HFFc6 (cell line): ENCODE measurements at places on chromosomes 16 and 17.
A peak's percentile ranks its signal among the peaks of the same experiment; 100 is the strongest.

DNA sequence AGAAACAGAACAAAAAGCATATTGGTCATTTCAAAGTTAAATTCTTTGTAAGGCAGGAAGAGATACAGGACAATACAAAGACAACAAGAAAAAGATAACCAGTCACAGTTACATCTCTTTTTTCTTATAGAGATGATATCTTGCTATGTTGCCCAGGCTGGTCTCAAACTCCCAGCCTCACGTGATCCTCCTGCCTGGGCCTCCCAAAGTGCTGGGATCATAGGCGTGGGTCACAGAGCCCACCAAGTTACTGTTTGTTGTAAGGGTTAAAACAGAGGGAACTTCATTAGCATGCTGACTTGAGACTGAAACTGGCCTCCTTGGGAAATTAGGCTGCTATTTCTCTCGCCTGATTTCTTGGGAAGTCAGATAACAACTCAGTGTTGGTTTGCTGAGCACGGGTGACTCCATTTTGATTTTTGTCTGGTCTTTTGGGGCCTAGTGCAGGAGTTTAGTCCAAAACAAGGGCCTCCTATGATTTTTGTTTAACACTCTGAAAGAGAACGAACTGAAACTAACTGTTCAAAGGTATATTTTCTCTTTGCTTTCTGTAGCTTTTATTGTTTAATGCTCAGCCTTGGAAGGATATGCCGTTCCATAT lies 31.5 kb upstream of the SEC14L1 start:
- DNase-seq, result no peak

- DNase-seq, result peak; percentile 64
These were observed 1.8 kb downstream of the GJD3 start for GRCh38 chr17:40362696-40363110.

DNA sequence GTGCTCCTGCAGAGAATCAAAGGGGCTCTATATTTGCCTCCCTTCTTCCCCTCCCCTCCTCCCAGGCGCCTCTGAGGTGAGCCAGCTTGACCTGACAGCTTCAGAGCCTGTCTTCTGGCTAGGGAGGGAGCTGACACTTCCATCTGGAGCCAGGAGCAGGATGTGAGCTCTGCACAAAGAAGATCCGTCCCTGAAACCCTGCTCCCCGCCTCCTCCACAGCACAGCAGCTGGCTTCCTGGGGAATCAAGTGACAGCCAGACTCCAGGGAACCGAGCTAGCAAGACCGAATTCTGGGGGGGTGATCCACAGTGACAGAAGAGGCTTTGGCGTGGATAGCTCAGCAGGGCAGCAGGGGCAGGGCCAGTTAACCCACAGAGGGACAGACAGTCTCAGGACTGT lies 37.2 kb downstream of the CCDC182 start:
- no peak for DNase-seq

DNA sequence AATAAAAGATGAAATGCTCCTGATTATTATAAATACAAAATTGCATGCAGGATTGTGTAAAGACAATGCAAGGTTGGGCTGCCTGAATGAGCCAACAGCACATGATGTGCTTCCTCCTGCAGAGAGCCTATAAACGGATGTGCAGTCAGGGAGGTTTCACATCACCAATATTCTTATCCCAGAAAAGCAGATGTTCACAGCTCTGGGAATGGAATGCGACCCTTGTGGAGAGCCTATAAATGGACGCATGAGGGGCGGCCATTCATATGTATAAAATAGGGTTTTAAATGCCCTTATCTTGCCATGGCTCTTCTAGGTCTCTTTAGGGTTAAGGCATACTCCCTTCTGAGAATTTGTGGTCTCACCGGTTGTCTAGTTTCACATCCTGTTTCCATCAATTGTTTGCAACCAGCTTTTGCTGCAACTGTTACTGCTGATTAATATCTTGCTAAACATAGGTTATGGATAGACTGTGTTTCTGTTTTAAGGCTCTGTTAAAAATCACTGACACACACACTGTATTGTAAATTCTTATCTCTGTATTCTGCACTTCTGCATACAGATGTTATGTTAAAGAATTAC lies 31.9 kb downstream of the SLFN11 start:
- DNase-seq, result no peak

DNA sequence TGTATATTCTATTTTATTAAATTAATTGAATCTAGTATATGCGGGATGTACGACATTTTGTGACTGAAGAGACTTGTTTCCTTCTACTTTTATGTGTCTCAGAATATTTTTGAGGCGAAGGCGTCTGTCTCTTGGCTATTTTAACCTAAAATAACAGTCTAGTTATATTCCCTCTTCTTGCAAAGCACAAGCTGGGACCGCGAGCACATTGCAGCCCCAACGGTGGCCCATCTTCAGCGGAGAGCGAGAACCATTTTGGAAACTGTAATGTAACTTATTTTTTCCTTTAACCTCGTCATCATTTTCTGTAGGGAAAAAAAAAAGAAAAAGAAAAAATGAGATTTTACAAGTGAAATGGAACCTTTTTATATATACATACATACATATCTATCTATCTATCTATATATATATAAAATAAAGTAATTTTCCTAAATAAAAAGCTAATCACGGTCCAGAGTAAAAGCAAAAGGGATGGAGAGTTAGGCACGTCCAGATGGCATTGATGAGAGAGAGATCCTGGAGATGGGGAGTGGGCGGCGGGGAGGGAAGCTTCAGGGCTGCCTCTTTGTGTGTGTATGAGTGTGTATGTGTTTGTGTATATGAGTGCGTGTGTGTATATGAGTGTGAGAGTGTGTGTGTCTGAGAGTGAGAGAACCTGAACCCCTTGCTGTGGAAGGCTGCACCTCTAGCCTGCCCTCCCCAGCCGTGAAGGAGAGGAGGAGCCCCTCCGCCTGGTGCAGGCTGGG lies 7.5 kb upstream of the ABCC3 start:
- no peak for DNase-seq

DNA sequence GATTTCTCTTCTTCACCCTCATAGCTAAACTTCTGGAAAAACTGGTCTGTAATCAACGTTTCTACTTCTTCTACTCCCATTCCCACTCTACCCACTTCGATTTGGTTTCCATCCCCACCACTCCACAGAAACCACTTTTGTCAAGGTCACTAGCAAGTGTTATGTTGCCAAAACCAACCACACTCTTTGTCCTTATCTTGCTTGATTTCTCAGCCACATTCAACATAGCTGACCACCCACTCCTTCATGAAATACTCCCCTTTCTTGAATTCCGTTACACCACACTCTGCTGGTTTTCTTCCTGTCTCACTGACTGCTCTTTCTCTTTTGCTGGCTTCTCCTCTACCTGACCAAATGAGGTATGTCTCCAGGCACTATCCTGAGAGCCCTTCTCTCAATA lies 11.9 kb downstream of the IKZF3 start:
- DNase-seq, result no peak

DNA sequence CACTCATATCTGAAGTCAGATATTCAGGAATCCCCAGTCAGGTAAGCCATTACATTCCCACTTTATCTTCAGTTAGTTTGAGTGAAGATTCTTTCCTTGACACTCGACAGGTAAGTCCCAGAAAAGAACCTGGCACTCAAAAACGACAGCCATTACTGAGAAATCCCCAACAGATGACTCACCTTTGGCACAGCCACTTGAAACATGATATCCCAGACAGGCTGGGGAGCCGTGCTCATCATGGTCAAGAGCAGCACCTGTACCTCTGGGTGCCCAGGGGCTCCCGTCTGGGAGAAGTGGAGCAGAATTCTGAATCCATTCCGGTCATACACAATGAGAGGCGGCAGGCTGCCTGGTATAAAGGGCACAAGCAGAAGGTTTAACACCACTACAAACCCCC lies 16.8 kb upstream of the COG7 start:
- peak; percentile 17 for DNase-seq

- DNase-seq, result no peak
These were observed 5.4 kb upstream of the NFATC3 start for GRCh38 chr16:68079626-68080344.

DNA sequence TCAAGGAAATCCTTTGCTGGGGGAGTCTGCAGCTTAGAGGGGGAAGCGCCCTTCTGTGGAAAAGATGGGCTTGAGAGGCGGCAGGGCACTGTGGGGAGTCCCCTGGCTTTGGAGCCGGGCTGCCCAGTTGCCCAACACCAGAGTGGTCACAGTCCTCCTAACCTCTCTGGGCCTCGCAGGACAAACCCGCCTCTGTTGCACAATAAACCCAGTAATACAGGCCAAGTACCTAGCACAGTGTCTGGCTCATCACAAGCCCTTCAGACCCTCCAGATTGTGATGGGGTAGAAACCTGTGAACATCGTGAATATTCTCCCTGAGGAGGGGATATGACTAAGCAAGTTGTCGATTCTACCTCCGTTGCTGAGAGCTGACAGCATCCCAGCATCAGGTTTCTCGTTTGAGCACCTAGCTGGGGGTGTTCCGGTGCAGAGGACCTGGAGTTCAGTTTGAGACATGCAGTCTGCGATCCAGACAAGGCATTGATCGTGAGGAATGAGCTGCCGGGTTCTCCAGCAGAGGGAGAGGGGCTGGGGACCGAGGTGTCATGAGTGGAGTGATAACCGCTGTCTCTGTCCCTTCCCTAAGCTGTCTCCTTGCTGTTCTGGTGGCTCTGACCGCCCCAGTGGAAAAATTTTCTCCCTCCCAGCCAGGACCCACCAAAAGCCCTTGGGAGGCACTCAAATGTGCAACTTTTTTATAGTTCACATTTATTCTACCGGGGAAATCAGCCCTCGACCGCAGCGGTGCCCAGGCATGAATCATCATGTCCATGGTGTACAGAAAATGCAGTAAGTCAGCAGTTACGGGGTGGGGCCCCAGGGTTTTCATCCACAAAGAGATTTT lies 161.9 kb downstream of the WSCD1 start:
- peak; percentile 22 for DNase-seq

DNA sequence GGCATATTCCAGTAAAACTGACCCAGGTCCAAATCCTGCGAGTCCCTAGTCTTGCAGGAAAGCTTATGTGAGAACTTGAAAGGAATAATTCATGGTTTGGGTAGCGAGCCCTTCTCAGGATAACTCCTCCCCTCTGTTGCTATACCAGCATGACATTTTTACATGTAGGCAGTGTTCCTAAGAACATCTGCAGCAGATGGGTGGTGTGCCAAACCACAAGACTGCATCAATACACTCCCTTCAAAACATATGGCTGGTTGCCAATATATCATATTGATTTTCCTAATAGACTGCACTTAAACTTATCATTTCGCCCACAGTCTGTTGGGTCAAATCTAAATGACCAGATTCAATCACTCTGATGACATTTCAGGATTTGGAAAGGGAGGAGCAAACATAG lies 19.9 kb downstream of the PSME3IP1 start:
- no peak for DNase-seq

DNA sequence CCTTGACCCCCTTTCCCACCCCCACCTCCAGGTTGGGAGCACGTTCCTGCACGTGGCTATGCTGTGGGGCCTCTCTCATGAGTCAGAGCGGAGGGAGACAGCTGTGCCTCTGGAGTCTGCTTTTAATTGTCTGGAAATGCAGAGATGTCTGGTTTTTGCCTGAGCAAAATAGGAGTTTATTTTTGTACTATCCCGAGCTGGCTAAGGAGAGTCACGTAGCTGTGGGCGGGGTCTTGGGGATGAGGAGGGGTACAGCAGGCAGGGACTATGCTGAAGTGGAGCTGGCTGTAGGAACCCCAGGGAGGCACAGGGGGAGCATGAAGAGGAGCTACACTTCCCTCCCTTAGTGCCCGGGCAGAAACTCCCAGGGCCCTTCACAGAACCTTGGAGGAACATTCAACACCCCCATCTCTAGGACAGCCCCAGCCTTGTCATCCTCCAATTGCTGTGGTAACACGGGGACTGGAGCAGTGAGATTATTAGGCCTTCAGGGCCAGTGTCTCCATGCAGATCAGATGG lies 44.7 kb upstream of the LGALS9 start:
- DNase-seq, result peak; percentile 54

- no peak for DNase-seq
These were observed 24.8 kb upstream of the ENGASE start for GRCh38 chr17:79049821-79050220.

- no peak for DNase-seq
These were observed 61.6 kb upstream of the FA2H start for GRCh38 chr16:74836111-74836671.

GRCh38 chr16:70152578-70153302 lies 20.8 kb upstream of the CLEC18C start:
- DNase-seq, result no peak

- DNase-seq, result no peak
These were observed 222.1 kb upstream of the CHMP6 start for GRCh38 chr17:80769516-80769915.

DNA sequence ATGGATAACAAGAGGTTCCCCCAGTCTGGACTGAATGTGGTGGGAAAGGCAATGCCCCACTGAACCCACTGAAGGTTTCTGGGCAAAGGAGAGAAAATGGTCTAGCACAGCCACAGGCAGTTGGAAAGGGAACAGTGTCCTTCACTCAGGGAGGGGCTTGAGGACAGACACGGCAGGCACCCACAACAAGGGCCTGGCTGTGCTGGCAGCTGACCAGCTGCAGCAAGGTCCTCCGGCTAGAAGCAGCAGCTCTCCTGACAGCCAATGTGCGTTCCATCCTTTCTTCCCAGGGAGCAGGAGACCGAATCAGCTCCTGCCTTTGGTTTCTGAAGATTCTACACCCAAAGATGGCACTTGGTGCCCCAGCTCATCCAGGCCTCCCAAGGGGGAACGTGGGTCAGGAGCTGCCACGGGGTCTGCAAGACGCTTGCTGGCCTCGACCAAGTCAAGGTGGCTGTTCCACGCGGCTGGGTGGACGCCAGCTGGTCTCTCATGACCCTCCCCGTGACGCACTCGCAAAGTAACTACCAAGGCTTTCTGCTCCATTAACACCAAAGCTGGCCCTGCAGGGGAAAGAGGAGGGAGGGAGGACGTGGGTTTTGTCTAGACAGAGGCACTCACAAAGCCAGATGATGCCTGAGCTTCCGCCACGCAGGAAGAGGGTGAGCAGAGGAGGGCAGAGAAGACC lies 11.1 kb downstream of the ABR start:
- DNase-seq, result no peak

DNA sequence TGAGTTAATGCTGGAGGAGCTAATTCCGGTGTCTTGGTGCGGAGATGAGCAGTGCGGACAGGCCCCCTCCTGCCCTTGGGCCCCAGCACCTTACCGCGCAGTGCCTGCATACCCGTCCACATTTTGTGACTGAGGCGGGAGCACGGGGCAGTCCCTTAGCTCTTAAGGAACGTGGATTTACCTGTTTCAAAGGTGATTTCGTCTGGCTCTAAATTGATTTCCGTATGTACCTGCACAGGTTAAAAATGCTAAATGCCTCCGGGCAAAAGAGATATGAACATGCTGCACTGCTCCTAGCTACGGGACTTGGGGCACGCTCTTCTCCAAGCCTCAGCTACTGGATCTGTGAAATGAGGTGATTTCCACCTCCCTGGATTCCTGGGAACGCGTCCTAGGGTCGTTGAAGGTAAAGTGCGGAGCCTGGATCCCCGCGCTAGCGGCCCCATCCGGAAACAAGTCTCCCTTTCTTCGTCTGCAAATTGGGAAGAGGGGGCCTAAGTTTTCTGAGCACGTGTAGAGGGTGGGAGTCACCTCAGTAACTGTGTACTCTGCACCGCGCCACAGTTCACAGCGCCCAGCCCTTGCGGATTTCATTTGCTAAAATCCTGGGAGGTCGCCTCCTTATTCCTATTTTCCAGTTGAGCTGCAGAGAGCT lies 669 bp upstream of the CRISPLD2 start:
- DNase-seq, result no peak
